ENCODE measurements at places on chromosomes 5 and 9. TPM values are rescaled to one million over a fixed set of nuclear protein-coding genes. Genes with fewer than 3 reads are reported as not detected.

ZNF483 gene
- total RNA-seq: 3.2 TPM

DNA sequence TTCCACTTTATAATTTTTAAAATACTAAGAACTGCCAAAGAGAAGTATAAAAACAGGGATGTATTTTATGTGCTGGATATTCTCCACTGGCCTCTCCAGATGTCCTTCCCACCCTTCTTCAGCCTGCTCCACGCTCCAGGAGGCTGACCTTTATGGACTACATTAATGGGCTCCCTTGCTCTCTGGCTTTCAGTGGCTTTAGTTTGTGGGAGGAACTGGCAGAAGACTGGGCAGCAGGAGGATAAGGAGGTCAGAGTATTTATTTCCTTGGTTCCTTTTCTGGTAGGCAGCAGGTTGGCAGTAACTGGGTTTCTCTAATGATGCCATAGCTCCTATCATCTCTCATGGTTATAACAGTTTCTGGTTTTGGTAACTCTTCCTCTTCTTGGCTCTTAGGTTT lies 133.9 kb downstream of the PAM start:
- DNase-seq: no peak

DNA sequence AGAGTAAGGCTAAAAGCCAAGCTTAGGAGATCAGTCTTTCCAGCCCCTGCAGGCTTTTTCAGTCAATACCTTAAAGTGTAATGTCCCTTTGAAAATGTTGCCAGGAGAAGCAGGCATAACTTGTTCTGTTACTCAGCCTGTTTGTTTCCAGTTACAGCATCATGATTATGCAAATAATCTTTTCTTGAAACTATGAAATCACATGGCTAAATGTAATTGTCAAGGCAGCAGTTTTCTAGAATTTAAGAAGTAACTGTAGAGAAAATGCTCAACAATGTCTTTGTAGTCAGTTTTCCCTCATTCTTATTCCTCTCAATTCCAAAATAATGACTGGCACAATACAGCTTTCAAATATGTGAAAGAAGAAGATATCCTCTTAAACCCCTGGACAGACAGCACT lies 1.9 kb upstream of the GPR107 start:
- no peak for DNase-seq

DNA sequence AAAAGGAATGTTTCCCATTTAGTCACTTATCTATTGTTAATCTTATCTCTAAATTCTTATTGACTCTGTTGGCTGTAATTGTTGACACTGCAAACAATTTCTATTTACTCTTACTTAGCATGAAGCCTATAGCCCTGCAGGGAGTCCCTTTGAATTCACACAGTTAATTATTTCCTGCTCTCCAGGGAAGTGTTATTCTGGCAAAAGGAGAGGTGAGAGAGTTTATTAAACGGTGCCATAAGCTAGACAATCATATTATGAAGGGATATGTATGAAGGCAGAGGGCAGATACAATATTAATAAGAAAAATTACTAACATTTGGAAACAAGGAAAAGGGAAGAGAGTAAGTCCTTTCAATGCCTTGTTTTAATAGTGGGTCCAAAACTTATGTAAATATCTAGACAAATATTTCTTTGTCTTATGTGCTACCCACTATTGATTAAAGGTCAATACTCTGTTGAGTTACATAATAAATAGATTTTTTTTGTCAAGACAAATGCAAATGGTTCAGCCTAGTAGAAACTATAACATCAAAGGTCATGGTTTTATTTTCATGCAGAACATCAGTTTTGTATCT lies 107.1 kb downstream of the CDH18 start:
- no peak for DNase-seq

DNA sequence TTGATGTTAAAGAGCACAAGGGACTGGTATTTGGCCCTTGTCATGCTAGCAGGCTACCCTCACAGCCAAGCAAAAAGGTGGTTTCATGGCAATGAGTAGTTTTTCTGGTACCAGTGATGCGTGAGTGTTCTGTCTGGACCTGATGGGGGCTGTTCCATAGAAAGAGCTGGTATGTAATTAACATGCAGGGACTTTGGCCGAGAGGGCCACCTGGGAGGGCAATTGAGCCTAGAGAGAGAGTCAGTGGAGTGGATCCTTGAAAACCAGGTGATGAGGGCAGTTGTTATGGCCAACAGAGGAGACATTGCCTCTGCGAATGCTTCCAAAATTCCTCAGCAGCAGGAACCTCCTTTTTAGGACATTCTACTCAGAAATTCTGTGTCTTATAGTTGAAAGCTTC lies 383.3 kb downstream of the PSAT1 start:
- no peak for DNase-seq

CORO2A gene
- 3.2 TPM for total RNA-seq

- no peak for DNase-seq
Measured at GRCh38 chr5:5615569-5615968, 193.1 kb downstream of the ICE1 start.

DNA sequence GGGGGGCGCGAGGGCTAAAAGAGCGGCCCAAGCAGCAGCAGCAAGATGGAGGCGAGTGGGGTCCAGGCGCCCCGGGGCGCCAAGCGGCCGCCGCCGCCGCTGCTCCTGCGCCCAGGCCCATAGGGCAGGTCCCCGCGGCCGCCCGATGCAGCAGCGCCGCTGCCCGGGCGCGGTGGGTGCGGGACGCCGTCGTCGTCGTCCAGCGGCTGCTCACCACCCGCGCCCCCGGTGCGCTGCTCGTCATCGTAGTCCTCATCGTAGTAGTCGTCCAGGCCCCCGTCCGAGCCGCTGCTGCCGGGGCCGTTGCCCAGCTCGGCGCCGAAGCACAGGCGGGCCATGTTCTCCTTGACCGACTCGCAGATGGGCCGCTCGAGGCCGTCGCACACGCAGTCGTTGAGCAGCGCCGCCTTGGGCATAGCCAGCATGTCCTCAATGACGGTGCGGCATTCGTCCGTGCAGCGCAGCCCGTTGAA lies 1.5 kb downstream of the GAS1 start:
- DNase-seq: no peak

- no peak for DNase-seq
Measured at GRCh38 chr5:155522540-155522939, 509.0 kb downstream of the KIF4B start.

- DNase-seq: no peak
Measured at GRCh38 chr9:129550199-129550839, 70.6 kb downstream of the C9orf50 start.

- DNase-seq: no peak
Measured at GRCh38 chr9:68476847-68477246, 63.8 kb downstream of the TMEM252 start.

PCDHA10 gene
- not detected for total RNA-seq

PRRT1B gene
- not detected for total RNA-seq

DNA sequence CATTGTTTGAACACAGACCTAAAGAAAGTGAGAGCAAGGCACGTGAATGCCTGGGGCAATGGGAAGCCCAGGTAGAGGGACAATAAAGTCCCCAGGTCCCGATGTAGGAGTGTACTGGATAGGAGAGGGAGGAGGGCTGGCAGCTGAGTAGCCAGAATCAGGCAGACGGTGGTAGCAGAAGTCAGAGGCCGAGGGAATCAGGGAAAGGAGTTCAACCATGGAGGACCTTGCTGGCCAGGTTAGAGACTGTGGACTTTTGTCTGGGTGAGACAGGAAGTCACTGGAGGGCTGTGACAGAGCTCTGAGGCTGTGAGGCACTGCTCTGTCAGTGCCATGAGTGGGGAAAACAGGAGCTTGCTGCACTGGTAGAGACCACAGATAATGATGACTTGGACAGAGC lies 248.2 kb downstream of the EFNA5 start:
- DNase-seq: peak; percentile 17

GRCh38 chr5:26669523-26669922 lies 368.9 kb downstream of the CDH9 start:
- no peak for DNase-seq

DNA sequence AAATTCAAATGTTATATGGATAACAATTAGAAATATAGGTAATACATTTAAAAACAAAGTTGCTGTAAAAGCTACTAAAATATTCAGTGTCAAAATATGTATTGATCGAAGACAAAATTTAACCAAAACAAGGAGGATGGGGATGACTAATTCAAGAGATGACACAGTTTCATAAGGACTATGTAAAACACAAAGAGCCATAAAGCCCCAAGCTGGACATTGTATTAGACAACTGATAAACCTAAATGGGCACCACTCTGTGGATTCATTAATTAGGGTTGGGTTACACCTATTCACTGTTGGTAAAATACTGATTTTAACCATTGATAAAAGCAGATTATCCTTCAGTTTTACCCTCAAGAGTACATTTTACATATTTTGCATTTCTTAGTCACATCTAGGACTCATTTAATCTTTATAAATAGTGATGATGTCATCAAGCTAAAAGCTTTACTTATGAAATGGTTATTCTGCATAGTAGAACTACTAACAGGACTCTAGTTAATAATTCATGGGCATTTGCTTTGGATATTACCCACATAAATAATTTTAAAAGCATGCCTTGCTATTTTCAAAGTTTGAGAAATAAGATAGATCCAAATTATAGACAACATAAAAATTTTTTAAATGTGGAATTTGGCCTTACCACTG lies 13.7 kb downstream of the TUT7 start:
- no peak for DNase-seq

FOXD4L5 gene
- 1.5 TPM for total RNA-seq

DNA sequence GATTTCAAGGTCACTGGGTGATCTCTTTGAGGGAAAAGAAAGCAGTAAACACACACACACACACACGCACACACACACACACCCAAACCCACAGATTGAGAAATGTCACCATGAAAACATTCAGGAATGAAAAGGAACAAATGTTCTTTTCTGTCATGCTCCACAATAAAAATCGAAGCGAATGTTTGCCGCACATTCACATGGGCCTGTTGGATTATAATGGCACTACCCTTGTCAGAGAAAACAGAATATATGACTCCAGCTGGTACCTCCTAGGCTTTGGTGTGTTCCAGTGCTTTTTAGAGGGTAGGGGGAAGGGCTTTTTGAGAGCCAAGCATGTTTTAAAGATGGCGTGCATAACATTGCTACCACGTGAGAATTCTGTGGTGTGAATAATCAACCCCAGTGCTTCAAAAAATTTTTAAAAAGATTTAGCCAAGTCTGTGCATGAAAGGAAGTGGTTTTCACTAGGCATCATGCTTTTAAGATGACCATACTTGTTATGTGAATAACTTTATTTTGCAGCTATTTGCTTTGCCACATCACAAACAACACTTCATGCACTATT lies 120.8 kb upstream of the ZNF608 start:
- DNase-seq: no peak

- DNase-seq: no peak
Measured at GRCh38 chr5:3131161-3131560, 379.7 kb upstream of the IRX2 start.

- no peak for DNase-seq
Measured at GRCh38 chr9:87116492-87116891, 169.2 kb upstream of the GAS1 start.

PFN3 gene
- not detected for total RNA-seq

DNA sequence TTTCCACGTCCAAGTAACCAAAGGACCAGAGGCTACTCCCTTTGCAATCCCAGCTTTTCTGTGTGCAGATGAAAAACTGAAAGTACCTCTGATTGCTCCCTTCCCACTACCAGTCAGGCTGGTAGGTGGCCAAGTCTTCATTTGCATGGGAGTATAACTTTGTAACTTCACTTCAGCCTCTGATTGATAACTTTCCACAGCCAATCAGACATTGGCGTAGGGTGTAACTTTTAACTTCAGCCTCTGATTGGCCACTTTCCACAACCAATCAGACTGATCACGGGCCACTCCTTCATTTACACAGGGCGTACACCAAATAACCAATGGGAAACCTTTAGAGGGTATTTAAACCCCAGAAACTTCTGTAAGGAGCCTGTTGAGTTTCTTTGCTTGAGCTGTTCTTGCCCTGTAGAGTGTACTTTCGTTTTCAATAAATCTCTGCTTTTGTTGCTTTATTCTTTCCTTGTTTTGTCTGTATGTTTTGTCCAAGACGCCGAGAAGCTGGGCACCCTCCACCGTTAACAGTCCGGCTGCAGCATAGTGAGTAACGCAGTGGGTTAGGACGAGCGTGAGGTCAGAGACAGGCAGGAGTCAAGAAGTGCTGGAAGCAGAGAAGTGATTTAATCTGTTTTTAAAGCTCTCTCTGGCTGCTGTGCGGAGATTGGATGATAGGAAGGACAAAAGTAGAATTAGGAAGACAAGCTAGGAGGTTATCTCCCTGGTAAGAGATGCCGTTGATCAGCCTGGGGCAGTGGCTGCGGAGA lies 3.5 kb upstream of the EXOSC2 start:
- peak; percentile 84 for DNase-seq

DBH gene
- total RNA-seq: not detected

DNA sequence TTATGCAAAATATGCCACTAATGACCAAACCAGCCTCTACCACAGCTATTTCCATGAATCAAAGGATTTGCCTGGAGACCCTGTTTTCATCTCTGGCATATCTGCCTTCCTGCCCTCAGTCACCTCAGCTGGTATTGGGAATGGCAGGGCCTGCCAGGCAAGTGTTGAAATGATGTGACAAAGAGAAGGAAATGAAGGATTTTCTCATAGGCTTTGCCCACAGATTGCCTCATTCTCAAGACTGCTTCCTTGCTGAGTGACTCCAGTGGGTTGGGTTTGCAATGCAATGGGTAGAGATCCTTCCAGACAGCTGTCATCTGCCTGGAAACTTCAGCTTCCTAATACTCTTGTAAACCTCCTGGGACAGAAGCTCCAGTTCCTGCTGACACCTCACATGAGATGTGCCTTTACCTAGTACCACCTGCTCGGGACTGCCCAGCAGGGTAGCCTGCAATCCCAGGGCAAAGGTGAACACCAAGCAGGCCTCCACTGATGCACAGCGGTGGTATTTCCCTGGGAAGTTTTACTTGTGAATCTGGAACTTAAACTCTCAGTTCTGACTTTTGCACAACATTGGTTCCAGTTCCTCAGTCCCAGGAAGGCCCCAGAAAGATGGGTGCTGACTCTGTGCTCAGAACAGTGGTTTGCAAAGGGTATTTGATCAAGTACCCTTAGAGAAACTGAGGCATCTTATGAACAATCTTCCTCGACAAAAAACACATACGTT lies 64.8 kb upstream of the SLC1A1 start:
- DNase-seq: no peak

ASTN2 gene
- 4.2 TPM for total RNA-seq

CDH9 gene
- not detected for total RNA-seq

ZNF883 gene
- total RNA-seq: not detected

PPP3R2 gene
- not detected for total RNA-seq

DNA sequence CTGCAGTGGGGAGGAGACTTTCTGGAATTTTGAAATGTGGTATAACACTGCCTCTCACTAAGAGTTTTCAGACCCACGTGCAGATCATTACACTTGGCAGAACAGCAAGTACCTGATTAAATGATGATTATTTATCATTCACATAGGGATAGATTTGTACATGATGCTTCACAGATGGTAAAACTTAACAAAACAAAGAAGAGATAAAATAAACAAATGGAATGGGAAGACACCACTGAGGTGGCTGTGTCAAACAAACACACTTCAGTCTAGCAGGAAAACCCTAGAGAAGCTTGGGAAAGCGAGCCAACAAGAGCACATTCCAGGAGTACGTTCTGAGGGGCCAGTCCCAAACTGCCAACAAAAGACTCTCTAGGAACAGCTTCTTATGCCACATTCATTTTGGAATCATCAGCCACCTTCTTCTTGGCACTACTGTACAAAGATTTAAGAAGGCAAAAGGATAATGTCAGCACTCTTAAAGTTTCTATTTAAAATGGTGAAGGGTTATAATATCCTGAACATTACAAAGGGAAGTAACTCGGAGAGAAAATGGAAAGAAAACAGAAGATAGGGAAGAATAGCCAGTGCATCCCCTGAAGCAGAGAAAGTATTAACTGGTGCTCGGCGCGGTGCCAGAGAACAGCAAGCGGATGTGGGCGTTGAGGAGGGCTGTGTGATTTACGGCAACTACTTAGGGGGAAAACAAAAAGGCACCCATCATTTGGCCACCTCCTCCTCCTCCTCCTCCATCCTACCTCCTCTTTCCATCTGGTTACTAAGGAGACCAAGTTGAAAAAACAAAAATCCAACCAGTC lies 1.6 kb downstream of the MED27 start:
- DNase-seq: peak; percentile 36

TIGD6 gene
- 4.6 TPM for total RNA-seq
